ENCODE measurements at places on chromosomes 5 and 9.
A peak's percentile ranks its signal among the peaks of the same experiment; 100 is the strongest.

GRCh38 chr5:9861666-9862256 is 231.6 kb upstream of the TAS2R1 start:
- DNase-seq: no peak

DNA sequence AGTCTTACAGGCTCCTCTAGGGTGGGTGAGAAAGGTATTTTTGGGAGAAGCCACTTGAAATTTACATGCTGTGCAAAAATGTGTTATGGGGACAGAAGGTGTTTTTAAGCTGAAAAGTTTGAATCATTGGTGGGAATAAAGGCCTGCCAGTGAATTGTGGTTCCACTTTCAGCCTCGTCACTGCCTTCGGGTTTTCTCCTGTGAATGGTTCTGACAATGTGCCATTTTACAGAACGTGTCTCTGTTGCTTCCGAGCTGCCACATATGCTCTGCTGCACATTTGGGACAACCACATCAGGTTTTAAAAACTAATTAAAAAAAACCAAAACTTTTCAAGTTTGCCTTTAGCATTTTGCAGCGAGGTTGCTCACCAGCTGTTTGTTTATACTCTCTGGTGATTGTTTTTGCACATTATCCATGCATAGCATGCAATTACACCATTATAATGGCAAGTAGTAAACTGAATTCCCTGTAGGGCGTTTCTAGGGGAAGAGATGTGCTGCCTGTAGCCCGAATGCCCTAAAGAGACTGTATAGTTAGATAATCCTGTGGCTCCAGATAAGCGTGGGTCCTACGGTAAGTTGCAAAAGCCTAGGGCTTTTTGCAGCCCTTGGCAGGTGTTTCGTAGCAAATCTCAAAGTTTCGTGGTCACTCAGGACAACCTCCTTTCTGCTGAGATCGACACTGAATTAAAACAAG is 40.1 kb upstream of the SUB1 start:
- no peak for DNase-seq

DNA sequence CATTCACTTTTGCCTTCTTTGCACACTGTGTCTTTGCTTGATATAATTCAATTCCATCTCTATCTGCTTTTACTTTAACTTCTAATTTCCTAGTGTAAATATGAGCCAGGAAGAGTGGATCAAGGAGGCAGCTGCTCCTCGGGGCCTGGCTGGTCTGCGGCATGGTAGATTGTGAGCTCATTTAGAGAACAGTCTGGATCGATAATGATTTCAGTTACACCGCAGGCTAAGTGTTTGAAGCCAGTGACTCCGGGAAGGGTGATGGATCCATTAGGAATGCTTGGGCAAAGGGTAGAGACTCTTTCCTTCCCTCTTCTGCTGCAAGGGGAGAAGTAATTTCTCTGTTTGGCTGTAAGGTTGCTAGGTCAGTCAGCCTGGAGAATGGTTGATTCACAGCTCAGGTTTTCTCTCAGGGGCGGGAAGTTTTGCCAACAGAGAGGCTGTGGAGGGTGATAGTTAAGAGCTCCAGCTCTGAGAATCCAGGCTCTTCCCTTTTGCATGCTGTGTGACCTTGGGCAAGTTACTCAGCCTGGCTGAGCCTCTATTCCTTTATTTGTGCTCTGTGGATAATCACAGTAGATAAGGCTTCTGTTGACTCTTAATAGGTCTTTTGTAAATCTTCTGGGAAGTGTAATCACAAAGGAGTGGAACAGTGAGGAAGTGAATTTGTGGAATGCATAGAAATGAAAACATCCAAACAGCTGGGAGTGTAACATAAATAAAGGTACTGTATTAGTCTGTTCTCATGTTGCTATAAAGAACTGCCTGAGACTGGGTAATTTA is 99.1 kb downstream of the PTTG1 start:
- DNase-seq: no peak

- no peak for DNase-seq
These were observed 76.8 kb downstream of the MRPL36 start for GRCh38 chr5:1722877-1723276.

GRCh38 chr9:18756712-18757125 is 276.3 kb downstream of the SAXO1 start:
- no peak for DNase-seq

- no peak for DNase-seq
These were observed 85.6 kb downstream of the DAB2IP start for GRCh38 chr9:121736934-121737462.

GRCh38 chr5:17187786-17188170 is 29.7 kb upstream of the BASP1 start:
- DNase-seq: no peak

- peak; percentile 17 for DNase-seq
These were observed 36.7 kb downstream of the MTREX start for GRCh38 chr5:55344392-55344992.

DNA sequence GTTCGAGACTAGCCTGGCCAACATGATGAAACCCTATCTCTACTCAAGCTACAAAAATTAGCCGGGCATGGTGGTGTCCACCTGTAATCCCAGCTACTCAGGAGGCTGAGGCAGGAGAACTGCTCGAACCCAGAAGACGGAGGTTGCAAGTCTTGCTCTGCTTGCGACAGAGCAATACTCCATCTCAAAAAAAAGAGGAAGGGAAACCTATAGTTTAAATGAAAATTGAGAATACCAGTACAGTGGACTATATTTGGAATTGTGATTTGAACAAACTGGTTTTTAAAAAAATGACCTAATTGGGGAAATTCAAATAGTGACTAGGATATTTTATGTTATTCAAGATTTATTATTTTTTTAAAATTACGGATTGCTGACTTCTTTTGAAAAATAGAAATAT is 33.2 kb downstream of the DIAPH1 start:
- no peak for DNase-seq

GRCh38 chr5:177550122-177550521 is 4.2 kb downstream of the FAM193B start:
- no peak for DNase-seq

DNA sequence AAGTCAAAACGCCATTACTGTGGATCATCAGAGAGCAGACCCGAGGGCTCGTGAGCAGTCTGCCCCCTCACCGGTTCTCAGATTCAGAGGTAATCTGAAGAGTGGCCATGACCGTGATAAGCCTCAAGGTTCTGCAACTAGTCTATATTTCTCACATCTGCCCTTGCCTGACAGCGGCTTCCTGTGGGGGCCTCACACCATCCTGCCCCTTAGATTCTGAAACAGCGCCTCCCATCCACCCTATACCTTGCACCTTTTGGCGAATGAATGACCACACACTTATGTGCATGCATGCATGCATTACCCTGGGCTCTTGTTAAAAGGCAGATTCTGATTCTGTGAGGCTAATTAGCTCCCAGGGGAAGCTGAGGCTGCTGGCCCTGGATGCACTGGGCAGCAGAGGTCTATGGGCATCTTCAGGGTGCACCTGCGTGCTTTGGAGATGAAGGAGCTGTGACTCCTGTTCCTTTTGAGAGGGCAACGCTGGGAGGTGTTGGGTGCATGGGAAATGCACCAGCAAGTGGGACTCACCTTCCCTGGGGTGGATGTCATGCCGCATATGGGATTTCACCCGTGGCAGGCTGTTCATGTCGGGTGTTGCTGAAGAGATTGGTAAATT is 7.8 kb upstream of the GADD45G start:
- no peak for DNase-seq

GRCh38 chr5:55711507-55712022 is 559 bp downstream of the SLC38A9 start:
- no peak for DNase-seq

GRCh38 chr9:132002643-132003318 is 76.9 kb downstream of the MED27 start:
- DNase-seq: no peak

DNA sequence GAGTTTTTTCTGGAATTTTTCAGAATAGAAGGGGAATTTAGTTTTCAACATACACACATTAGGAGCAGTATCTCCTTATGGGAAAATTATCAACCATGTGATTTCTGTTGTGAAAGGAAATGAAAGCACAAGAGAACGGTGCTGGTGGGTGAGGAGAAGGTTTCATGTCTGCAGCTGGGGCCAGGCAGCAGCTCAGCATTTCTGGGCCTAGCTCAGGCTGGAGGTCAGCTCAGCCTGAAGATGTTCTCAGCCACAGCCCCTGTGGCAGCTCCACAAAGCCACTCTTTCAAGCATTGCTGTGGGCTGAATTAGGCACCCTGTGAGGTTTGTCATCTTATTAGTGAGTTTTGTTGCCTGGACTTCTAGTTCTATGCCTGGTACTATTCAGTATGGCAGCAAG is 90.3 kb downstream of the DIRAS2 start:
- DNase-seq: no peak

DNA sequence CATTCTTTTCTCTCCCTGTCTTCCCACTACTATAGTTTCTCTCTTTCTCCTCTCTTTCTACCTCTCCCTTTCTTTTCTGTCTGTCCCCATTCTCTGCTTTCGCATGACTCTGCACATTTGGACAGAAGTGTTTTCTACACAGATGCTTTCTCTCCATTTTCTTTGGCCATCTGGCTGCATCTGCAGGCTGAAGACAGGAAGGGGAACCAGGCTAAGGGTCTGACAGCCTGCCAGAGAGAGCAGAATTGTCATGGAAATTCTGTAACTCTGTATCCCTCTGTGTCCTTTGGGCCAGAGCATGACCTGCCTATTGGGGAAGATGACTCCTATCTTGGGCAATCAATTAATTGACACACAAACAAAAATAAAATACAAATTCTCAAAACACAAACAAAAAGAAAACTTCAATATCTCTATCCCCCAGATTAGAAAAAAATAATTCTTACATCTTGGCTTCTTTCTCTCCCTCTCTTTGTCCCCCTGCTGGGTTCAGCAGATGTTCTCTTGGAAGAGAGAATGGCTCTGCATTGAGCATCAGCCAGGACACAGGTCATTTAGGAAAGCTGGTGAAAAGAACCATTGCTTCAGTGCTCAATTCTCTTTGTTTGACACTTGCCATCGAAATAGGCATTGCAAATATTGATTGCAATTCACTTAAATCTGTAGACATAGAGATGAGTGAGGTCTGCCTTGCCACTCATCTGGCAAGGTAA is 415.9 kb upstream of the KLF4 start:
- DNase-seq: no peak

GRCh38 chr5:135833961-135834638 is 363 bp upstream of the SLC25A48 start:
- DNase-seq: no peak

DNA sequence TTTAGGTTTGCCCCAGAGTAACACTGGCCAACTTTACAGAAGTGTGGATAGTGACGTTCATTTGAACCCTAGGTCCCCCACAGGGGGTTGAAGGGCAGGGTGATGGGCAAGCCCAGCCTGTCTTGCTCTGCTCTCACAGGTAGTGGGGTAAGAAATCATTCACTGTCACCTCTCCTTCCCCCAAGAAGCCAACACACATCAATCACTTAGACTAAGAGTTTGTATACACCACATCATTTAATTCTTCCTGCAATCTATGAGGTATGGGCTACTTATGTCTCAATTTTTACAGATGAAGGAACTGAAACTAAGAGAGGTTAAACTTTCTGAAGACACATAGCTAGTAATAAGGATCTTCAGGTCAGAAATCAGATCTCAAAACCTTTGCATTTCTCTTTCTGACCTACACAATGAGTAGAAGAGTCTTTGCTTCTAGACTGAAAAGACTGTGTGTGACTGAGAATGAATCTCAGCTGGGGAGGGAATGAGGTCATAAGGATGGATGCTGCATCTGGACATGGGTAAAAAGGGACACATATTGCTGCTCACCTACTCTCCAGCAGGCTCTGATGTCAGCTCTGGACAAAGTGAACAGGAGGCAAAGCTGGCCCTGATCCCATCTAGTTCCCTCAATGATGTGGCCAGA is 81.0 kb upstream of the EQTN start:
- DNase-seq: no peak

- no peak for DNase-seq
These were observed 17.1 kb upstream of the MATR3 start for GRCh38 chr5:139276426-139276825.

DNA sequence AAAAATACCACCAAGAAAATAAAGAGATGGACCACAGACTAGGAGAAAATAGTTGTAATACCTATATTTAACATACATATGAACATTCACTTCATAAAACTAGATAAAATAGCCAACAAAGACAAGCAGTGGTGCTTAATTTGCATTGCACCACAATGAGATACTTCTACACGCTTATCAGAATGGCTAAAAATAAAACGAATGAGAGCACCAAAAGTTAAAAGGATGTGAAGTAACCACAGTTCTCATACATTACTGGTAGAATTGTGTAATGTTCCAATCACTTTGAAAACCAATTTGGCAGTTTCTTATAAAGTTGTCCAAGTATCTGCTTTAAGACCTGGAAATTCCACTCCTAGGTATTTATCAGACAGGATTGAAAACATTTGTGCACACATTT is 198.9 kb upstream of the SGCD start:
- no peak for DNase-seq

DNA sequence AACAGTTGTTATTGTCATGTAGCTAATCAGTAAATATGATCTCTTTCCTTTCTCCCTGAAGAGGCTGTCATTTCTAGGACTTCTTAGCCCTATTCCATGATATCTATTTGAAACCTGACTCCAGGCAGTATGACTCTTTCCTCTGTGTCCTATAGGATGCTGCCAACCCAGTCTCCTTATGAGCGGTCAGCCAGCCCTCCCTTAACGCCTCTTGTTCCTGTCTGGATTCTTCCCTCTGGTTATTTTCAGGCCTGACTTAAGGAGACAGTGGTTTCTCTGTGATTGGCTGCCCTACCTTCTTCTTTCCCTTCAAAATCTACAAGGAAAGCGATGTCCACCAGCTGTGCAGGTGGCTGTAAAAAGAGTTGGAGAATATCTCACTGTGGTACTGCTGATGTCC is 19.4 kb upstream of the C5orf63 start:
- DNase-seq: no peak

GRCh38 chr9:97307500-97308163 is at the start of gene CCDC180:
Gene CCDC180 (plus strand): TSS chr9:97307659. CDS start chr9:97308064, 405 bp downstream.
- no peak for DNase-seq

DNA sequence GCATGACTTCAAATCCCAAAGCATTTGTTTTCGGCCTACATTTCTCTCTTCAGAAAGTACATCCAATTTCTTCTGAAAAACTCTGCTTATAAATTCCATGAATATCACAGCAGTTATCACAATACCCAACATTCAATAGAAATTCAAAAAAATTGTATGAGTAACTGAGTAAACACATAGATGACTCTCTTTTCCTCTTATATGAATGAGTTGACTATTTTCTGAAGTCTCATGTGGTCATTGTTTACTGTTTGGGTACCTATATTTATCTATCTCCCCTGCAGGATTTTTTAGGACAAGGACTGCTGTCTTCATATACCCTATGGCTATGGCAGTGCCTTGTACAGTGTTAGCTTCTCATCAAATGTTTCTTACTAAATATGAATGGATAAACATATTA is 157.1 kb downstream of the HTR1A start:
- no peak for DNase-seq
